ENCODE measurements at places on chromosomes 1 and 21. TPM values are rescaled to one million over a fixed set of nuclear protein-coding genes. Genes with fewer than 3 reads are reported as not detected.

DNA sequence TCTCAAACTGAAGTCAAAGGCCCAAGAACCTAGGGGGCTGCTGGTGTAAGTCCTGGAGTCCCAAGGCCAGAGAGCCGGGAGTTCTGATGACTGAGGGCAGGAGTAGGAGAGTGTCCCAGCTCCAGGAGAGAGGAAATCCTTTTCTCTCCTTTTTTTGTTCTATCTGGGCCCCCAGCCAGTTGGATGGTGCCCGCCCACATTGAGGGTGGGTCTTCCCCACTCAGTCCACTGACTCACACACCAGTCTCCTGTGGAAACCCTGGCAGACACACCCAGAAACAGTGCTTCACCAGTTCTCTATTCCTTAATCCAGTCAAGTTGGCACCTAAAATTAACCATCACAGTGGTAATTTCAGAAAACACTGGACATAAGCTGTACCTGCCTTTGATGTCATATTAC is 12.7 kb upstream of the WDR26 start:
- DNase-seq = no peak

The OR14K1 gene
- not detected for polyA plus RNA-seq

GRCh38 chr1:39625462-39626273 is 13.8 kb downstream of the HEYL start:
- DNase-seq = peak; percentile 95

The S100A9 gene
- polyA plus RNA-seq = 351 TPM

The EIF3I gene
- 185 TPM for polyA plus RNA-seq

The GJC2 gene
- 0.60 TPM for polyA plus RNA-seq

The LAMC2 gene
- polyA plus RNA-seq = 24.0 TPM

DNA sequence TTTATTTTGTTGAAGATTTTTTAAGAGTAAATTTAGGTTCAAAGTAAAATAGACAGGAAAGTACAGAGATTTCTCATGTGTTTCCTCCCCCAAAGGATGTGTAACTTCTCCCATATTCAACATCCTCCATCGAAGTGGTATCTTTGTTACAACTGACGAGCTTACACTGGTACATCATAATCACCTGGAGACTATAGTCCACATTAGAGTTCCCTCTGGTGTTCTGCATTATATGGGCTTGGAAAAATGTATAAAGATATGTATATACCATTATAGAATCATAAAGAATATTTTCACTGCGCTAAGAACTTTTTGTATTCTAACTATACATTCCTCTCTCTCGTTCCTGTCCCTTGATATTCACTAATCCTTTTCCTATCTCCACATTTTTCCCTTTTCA is 203.7 kb downstream of the AMY1C start:
- no peak for DNase-seq

- DNase-seq = peak; percentile 70
Observed at GRCh38 chr21:46128933-46129571, 26.3 kb downstream of the FTCD start.

GRCh38 chr1:91591175-91591974 is 90.7 kb downstream of the CDC7 start:
- no peak for DNase-seq

The MRAP gene
- not detected for polyA plus RNA-seq

DNA sequence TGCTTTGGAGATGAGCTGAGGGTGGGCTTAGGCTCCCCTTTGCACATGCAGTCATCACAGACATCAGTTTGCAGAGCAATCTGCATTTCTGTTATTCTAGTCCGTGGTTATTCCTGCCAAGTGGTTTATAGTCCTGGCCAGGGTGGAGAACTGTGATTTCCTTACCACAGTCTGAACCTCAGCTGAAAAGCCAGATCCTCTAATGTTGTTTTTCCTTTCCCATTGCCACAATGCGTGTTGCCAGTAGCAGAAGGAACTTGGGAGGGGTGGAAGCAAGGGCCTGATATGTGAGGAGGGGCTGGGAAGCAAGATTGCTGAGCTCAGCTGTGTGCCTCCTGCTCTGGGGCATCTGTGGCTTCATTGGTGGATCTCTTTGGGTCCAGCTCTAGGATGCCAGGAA is 18.0 kb upstream of the ST3GAL3 start:
- DNase-seq = no peak

The NGF gene
- polyA plus RNA-seq = not detected

- no peak for DNase-seq
Observed at GRCh38 chr21:36783612-36784374, 84.9 kb downstream of the SIM2 start.

GRCh38 chr1:183912265-183912886 is 107.5 kb downstream of the RGL1 start:
- DNase-seq = no peak

- DNase-seq = no peak
Observed at GRCh38 chr1:57238233-57238781, 185.6 kb downstream of the DAB1 start.

The ESRRG gene
- polyA plus RNA-seq = under 0.01 TPM

The NTMT2 gene
- polyA plus RNA-seq = not detected

The ZMYND12 gene
- 1.0 TPM for polyA plus RNA-seq

The RASSF5 gene
- 2.5 TPM for polyA plus RNA-seq

DNA sequence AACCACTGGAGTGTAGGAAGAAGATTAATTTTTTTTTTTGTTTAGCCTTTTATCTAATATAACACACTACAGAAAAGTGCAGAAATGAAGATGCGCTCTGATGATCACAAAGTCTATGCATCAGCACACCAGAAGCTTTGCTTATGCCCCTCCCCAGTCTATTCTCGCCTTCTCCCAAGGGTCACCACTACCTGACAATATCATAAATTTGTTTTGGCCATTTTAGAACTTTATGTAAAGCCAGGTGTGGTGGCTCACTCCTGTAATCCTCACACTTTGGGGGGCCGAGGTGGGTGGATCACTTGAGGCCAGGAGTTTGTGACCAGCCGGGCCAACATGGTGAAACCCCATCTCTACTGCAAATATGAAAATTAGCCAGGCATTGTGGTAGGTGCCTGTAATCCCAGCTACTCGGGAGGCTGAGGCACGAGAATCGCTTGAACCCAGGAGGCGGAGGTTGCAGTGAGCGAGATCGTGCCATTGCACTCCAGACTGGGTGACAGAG is 231.3 kb downstream of the FOXD2 start:
- peak; percentile 7 for DNase-seq

The PYGO2 gene
- polyA plus RNA-seq = 13.6 TPM

- no peak for DNase-seq
Observed at GRCh38 chr21:28402616-28402989, 590.1 kb downstream of the LTN1 start.

GRCh38 chr1:183461350-183461749 is 10.9 kb upstream of the SMG7 start:
- no peak for DNase-seq

DNA sequence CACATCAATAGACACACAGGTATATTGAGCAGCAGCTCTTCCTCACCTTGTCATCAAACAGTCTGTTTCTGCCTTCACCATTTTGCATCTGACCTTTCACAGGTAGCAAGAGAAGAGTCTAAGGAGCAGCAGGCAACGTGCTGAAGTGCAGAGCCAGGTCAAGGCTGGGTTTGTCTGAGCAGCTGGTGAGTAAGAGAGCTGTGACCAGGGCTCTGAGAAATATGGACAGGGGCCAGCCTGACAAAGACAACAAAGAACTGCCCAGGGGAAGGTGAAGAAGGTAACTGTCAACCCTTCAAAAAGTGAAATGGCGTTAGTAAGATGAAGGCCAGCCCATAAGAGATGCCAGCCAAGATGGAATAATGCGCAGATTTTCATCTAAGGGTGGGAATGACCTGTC is 58.9 kb upstream of the LRRC8D start:
- DNase-seq = no peak

The HHAT gene
- polyA plus RNA-seq = 1.8 TPM

- DNase-seq = no peak
Observed at GRCh38 chr1:101174722-101175121, 62.1 kb upstream of the S1PR1 start.

The PGLYRP4 gene
- polyA plus RNA-seq = not detected

GRCh38 chr1:210332719-210333398 is 4.2 kb downstream of the HHAT start:
- DNase-seq = no peak

GRCh38 chr1:78222960-78223358 is 177.2 kb downstream of the GIPC2 start:
- no peak for DNase-seq

The FAM131C gene
- not detected for polyA plus RNA-seq

GRCh38 chr1:23539698-23540266 is 8.7 kb upstream of the E2F2 start:
- DNase-seq = peak; percentile 92

GRCh38 chr1:198986036-198986435 is 347.2 kb downstream of the PTPRC start:
- DNase-seq = no peak

The NPPA gene
- polyA plus RNA-seq = not detected

- no peak for DNase-seq
Observed at GRCh38 chr1:9183898-9184297, 50.7 kb upstream of the H6PD start.

DNA sequence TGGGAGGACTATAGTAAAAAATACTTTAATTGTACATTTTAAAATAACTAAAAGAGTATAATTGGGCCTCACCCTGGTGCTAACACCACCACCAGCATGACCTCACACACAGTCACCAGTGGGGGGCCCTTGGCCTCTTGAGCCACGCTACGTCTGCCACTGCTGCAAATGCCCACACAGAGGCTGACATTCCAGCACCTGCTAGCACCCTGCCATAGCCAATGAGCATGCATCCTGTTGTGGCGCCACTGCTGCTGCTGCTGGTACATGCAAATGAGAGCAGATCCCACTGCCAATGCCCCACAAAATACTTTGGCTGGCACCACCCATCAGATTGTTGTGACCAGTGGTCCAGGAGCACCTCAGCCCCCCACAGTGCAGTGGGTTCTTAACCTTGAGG is 31.5 kb upstream of the TNR start:
- DNase-seq = no peak

DNA sequence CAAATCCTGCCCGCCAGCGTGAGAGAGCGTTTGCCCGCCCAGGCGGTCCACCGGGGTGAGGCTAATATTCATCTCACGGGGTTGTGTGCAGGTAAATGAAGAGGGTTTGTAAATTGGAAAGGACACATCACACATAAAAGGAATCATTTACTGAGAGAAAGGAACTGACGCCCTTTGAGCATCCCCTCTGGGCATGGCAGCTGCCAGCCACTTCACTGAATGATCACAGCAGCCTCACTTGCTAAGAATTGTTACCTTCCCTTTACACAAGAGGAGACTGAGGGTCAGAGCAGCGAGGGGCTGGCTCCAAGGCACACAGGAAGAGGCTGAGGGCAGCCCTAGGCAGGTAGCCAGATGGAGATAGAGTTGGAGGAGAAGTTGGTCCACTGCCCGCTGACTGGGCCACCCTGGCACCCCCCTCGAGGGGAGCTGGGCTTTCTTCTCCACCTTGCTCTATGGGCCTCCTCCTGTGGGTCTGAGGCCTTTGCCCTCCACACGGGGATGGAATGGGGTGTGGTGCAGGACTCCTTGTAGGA is 96.0 kb downstream of the FOXD2 start:
- no peak for DNase-seq

Measured in sigmoid colon (tissue), 7 donors.